NCI-H510A (cell line): ENCODE measurements at places on chromosomes 12 and 14.

- no peak for DNase-seq
These were observed 23.1 kb downstream of the ATP2A2 start for GRCh38 chr12:110304061-110304551.

- DNase-seq, result no peak
These were observed 176.9 kb downstream of the MON2 start for GRCh38 chr12:62643486-62643885.

GRCh38 chr14:80644826-80645225 is 296.7 kb downstream of the CEP128 start:
- DNase-seq, result no peak

DNA sequence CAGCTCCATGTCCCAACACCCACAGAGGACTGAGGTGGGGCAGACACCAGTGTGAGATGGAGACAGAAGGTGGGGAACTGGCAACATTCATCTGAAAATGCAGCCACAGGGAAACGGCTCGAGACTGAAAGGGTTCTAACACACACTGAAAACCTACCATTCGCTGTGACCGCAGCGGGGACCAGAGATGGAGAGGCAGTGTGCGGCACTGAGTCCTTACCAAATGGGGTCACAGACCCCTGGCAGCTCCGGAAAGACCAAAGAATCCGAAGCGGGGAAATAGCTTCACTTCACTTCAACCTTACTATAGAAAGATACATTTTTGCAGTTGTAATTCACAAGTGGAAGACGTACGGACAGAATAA is 9.6 kb downstream of the BAG5 start:
- no peak for DNase-seq

- no peak for DNase-seq
These were observed 391.9 kb upstream of the ATP2B1 start for GRCh38 chr12:90100579-90100978.

GRCh38 chr12:127064207-127064606 is 1202.8 kb upstream of the TMEM132C start:
- no peak for DNase-seq

GRCh38 chr12:57107456-57108155 is 3.6 kb downstream of the STAT6 start:
- no peak for DNase-seq

GRCh38 chr12:75933101-75933500 is 98.5 kb downstream of the PHLDA1 start:
- DNase-seq, result no peak

- no peak for DNase-seq
These were observed 164.3 kb downstream of the GRIP1 start for GRCh38 chr12:66514581-66514980.

DNA sequence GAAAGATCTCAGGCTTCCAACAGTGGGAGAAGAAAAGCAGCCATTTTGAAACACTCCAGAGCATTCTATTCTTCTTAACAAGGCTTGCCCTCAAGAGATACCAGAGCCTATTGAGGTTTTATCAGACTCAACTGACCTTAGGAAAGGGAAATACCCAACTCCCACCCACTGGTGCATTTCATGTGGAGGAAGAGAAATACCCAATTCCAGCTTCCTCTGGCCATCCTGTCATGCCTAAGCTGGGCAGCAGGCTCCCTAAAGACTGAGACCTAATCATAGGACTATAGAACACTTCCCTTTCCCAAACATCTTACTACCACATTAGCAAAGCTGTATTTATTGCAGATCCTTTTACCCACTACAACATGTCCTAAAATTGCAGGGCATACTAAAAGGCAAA is 164.5 kb downstream of the KIF21A start:
- no peak for DNase-seq

DNA sequence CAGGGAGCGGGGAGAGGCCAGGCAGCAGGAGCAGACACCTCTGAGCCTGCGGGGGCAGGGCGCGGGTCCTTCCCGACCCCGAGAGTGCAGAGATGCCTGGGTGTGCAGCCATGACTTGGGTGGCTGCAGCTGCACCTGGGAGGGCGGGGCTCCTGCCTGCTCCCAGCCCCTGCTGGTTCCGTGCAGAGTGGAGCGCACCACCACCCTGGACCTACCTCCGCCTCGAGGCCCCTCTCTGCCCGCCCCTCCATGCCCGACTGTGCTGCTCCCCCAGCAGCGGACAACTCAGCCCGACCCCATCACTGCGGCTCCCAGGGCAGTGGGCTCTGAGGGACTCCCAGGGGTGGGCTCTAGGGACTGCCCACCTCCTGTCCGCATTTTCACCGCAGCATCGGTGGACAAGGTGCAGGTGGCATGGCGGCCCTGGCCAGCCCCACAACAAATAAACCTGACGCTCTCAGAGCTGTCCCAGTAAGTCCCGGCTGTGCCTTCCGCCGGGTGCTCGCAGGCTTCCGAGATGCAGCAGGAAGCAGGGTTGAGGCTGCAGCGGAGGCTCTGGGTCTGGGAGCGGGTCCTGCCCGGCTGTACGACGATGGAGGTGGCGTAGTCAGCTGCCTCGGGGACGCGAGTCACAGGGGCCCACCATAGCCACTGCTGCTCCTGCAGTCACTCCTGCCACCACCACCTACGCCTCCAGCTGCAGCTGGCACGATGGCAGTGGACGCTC is 392.0 kb upstream of the CCDC196 start:
- DNase-seq, result no peak

DNA sequence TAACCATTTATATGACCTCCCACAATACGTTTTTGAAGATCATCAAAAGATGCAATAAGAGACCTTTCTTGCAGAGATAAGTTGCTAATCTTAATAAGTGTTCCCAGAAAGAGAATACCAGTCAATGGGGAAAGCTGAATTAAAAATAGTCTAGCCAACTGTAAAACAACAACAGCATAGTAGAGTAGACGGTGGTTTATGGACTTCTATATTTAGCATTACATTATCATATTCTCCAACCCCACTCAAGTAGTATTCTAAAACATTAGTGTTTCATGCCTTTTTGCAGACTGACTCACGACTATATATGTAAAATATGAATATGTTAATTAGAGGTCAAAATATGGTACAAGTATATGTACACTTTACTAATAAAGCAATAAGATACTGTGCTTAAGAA is 218.9 kb downstream of the MED13L start:
- no peak for DNase-seq

- no peak for DNase-seq
These were observed 113.9 kb downstream of the KIF21A start for GRCh38 chr12:39329018-39329417.

DNA sequence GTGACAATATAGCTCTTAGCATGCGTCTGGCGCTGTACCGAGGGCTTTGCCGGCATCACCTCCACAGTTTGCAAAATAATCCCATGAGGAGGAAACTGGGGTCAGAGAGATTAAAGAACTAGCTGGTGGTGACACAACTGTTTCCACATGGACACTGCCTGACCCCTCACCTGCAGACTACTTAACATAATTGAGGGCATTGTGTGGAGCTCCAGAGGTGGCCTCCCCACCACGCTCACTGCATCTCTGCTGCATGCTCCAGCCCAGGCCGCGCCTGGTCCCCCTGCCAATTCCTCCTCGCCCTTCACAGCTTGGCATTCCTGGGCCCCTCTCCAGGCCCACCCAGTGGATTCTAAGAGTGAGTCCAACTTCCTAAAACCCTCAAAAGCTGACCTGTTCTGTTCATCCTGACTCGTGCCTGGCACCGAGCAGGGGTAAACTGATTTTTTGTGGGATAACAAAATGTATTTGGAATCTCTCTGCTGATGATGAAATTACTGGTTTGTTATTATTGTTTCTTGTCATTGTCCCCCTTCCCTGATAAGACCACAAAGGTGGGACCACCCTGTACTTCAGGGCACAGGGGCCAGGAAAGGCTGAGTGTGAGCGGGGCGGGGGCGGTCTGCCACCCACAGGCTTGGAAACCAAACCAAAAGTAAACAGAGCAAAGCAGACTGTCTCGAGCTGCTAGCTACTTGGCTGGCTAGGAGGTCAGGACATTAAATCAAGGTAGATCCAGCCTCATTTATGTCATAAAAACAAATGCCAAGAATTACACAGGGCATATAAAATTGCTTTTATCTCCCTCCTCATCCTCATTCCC is 40.6 kb downstream of the CHGA start:
- DNase-seq, result no peak

DNA sequence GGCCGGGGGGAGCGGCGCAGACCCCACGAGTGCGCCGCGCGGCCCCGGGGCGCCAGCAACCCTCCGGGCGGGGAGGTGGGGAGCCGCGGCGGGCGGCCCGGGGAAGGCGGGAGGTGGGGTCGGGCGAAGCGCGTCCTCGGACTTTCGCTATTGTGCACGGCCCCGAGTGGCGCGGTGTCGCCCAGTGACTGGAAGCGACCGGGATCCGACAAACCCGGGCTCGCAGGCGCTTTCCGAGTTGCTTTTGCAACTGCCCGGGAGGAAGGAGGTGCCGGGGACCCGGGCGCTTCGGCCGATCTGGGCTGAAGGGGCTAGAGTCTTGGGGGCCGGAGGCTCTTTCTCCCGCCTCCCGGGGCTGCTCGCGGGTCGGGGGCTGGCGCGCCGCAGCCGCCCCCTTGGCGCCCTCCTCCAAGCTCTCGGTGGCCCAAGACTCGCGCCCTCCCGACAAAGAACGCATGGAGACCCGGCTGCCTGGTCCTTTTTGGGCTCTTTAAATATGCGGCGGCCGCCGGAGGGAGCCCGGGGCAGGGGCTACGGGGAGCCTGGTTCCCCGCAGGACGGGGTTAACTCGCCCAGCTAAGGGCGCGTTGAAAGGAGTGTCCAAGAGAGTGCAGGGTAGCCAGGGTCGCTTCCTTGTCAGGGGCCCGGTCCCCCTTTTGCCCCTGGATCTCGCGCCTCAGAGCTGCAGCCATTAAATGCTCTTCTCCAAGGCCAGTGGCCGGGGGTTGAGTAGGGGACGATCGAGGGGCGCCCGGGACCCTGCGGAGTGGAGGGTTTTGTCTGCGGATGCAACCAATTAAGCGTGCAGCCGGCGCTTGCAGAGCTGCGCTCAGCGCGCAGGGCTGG is 1.4 kb downstream of the HMGA2 start:
- DNase-seq, result peak; percentile 3

DNA sequence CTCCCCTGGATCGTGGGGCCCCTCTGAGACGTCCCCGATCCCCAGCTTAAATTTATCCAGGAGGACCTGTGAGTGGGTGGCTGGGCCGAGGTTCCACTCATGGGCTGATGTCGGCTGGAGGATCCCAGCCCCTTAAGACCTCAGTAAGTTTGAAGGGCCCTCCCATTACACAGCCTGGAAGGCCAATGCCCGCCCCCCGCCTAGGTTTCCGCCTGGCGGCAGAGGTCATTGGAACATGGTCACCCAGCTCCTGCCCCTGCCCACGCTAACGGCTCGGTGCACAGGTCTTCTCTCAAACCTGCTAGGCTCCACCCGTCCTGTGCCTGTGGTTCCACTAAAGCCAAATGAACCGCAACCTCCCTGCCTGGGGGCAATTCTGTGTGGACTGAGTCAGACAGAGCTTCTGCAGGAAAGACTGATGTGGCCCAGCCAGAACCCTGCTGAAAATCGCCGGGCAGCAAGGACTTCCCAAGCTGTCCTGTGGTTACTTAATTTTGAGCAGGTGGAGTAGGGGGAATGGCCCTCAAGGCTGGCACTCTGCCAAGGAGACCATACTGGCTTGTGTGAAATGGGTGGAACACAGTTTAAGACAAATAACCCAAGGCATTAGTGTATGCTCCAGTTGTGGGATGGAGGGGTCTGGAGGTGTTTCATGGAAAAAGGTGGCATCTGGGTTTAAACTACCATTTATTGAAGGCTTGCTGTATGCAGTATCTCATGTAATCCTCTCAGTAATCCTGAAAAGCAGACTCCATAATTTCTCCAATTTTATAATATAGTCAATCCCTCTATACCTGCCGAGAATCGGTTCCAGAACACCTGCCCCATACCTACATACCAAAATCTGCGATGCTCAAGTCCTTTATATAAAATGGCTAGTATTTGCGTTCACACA is 903 bp upstream of the NT5DC3 start:
- DNase-seq, result no peak

DNA sequence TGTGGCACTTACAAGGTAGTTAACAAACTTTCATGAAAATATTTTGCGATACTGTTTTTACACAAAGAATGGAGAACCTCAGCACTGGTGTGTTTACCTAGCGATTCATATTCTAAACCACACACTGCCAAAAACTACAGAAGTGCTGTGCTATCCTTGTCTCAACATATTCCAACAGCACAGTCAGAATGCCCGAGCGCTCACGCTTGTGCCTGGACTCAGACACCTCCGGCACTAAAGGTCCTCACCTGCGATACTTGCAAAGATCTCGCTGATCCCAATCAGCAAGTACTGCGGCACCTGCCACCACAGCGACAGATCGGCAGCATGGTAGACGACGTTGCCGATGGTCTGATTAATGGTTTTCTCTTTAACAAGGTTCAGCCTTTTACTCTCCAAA is 23.2 kb downstream of the SLC15A4 start:
- DNase-seq, result no peak

DNA sequence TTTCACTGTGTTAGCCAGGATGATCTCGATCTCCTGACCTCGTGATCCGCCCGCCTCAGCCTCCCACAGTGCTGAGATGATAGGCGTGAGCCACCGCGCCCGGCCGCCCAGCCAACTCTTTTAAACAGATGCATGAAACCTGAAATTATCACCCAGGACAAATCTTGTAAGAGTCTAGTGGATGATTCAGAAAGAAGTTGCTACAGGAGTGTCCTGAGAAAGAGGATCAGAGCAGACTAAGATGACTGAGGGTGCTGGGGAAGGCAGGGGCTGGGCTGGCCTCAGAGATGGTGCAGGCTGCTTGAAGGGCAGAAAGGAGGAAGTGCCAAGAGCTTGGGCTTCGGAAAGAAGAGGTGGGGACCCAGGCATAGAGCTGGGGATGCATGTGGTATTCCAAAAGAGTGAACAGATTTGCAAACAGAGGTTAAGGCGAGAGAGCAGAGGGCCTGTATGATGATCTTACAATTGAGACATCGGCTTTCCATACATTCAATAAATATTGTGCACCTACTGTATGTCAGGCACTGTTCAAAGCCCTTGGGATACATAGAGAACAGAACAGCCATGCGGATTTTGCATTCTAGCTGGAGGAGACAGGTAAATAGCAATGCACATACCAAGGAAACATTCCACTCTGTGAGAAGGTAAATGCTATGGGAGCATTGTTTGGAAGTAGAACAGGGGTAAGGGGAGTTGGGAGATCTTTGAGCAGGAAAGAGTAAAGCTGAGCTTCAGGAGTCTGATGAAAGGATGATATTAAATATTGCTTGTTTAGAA is 7.4 kb upstream of the CD9 start:
- no peak for DNase-seq

GRCh38 chr12:53999559-54000115 is 324 bp upstream of the HOXC9 start:
- peak; percentile 68 for DNase-seq

- no peak for DNase-seq
These were observed 226.1 kb downstream of the KSR2 start for GRCh38 chr12:117742721-117743120.

DNA sequence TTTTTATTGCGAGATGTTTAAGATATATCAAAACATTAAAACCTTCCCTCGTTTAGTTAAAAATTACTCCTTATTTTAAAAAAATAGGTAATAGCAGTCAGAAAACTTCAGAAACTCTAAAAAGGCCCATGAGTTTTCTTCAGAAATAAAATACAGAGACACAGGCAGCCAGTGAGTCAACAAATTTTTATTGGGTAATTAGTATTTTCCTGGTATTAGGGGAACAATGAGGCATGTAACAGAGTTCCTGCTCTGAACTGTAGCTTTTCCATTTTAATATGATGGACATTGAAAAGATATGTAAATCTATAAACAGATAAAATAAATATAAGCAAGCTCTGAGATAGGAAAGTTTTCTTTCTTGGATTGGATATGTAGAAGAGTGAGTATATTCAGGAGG is 399 bp upstream of the ZNF705A start:
- DNase-seq, result no peak
